Karpas-422 (cell line): ENCODE measurements at places on chromosomes 11 and 22.

- no peak overlapping the region for H3K4me3 ChIP-seq
- no peak overlapping the region for H3K27ac ChIP-seq
- H3K4me1 ChIP-seq, result no peaks in the 10 kb centered on the region
- no peak for DNase-seq
- no peaks in the 10 kb centered on the region for H3K27me3 ChIP-seq
Observed at GRCh38 chr11:100141201-100141600, 545.9 kb upstream of the ARHGAP42 start.

- H3K27ac ChIP-seq, result no peak overlapping the region
- DNase-seq, result no peak
- no peaks in the 10 kb centered on the region for H3K27me3 ChIP-seq
- no peaks in the 10 kb centered on the region for H3K36me3 ChIP-seq
Observed at GRCh38 chr22:25751174-25751581, 9.2 kb downstream of the MYO18B start.

- no peak overlapping the region for H3K4me3 ChIP-seq
- no peaks in the 10 kb centered on the region for H3K4me1 ChIP-seq
- no peaks in the 10 kb centered on the region for H3K27me3 ChIP-seq
- DNase-seq, result peak; percentile 86
- no peaks in the 10 kb centered on the region for H3K36me3 ChIP-seq
Observed at GRCh38 chr11:23540101-23540561, 679.9 kb upstream of the CCDC179 start.

DNA sequence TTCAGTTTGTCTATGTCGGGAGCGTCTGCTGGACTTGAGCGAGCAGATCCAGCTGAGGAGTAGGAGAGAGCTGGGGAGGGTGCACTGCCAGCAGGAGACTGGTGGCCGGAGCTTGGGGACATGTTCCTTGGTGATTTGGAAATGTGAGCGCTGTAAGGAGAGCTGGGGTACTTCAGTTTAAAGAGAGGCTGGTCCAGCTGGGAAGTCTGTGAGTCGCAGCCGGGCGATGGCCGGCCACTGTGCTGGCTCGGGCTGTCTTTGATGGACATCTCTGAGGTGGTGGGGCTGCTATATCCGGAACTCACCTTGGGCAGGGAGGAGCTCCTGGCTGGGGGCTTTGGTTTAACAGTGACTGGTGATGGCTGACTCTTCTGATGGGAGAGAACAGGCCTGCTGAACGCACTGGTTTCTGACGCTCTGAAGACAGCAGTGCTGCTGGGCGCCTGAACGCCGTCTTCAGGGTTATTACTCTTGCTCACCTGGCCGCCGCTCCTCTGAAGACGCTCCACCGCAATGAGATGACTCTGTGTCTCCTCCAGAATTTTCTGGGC lies 63.6 kb upstream of the PITPNB start:
- DNase-seq, result no peak
- H3K4me3 ChIP-seq, result no peak overlapping the region
- no peaks in the 10 kb centered on the region for H3K27me3 ChIP-seq
- H3K27ac ChIP-seq, result no peak overlapping the region

DNA sequence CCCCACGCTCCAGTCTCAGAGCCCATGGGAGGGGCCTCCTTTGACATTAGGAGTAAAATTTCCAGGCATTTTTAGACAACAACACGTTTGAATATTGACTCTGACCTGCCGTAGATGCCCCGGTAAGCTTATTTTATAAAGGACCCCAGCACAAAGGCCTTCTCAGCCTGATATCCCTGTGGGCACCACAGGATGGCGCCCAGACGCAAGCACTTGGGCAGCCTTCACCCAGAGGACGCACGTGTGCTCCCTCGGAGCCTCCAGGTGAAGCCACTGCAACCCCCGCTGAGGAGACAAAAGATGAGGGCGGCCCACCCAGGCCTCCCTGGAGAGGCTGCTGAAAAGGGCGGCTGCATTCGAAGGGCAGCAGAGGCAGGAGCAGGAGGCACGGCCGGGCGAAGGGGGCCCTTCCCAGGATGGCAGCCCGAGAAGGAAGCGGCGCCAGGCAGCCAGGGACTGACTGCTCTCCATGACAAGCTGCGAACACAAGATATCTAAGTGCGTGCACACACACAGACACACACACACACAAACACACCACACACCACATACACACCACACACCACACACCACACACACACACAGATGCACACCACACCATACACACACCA lies 15.2 kb upstream of the TH start:
- H3K27me3 ChIP-seq, result no peaks in the 10 kb centered on the region
- H3K36me3 ChIP-seq, result no peaks in the 10 kb centered on the region
- DNase-seq, result peak; percentile 75
- H3K4me1 ChIP-seq, result no peaks in the 10 kb centered on the region
- no peak overlapping the region for H3K27ac ChIP-seq

- DNase-seq, result peak; percentile 16
- H3K27ac ChIP-seq, result no peak overlapping the region
- H3K36me3 ChIP-seq, result no peaks in the 10 kb centered on the region
Observed at GRCh38 chr11:9875862-9876261, 212.0 kb downstream of the SWAP70 start.

DNA sequence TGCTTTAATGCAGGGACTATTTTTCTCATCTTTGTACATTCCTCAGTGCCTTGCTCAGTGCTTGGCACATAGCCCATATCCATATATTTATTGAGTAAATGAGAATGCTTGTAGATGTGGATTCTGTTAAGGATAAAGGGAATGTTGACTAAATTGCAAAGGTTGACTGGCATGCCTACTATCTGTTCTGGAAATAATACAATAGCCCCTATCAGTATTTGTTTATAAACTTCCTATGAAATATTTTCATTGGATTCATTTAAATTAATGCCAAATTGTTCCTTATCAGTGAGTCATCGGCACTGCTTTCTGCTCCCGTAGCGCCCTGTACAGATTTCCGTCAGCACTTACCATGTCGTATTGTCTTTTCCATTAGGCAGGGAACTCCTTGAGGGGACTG lies 8.0 kb downstream of the RNF121 start:
- H3K27ac ChIP-seq, result no peak overlapping the region
- H3K4me1 ChIP-seq, result peaks cover 35% of the 10 kb centered on the region
- no peak overlapping the region for H3K4me3 ChIP-seq
- no peaks in the 10 kb centered on the region for H3K27me3 ChIP-seq
- H3K36me3 ChIP-seq, result no peaks in the 10 kb centered on the region

DNA sequence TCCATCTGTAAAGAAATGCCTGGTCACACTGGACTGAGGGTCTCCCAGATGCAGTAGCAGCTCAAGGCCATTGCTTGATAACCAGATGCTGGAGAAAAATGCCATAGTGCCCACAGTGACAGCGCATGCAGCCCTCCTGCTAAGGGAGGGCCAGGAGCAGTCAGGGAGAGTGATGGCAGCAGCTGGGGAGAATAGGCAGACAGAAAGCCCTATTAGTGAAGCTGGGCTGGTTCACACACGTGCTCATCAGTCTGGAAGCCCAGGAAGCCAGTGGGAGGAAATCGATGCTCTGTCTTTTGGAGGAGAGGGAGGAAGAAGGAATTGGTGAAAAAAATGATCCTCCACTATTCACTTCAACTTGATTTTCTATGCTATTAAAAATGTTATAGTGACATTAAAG lies 82.9 kb downstream of the OSBP2 start:
- H3K27ac ChIP-seq, result no peak overlapping the region
- DNase-seq, result no peak
- H3K4me3 ChIP-seq, result no peak overlapping the region
- H3K27me3 ChIP-seq, result no peaks in the 10 kb centered on the region
- H3K36me3 ChIP-seq, result no peaks in the 10 kb centered on the region

- H3K36me3 ChIP-seq, result peaks cover 46% of the 10 kb centered on the region
- DNase-seq, result peak; percentile 53
- H3K27ac ChIP-seq, result no peak overlapping the region; the same call in 1 of the 2 replicates
- peak overlapping the region; percentile 5 for H3K4me3 ChIP-seq
- no peaks in the 10 kb centered on the region for H3K27me3 ChIP-seq
- peaks cover 36% of the 10 kb centered on the region for H3K4me1 ChIP-seq
Observed at GRCh38 chr11:93194673-93195291, 3.0 kb downstream of the SLC36A4 start.

GRCh38 chr11:122808478-122808869 lies 29.8 kb upstream of the CRTAM start:
- H3K27me3 ChIP-seq, result no peaks in the 10 kb centered on the region
- no peaks in the 10 kb centered on the region for H3K36me3 ChIP-seq
- peak; percentile 42 for DNase-seq

- no peak overlapping the region for H3K27ac ChIP-seq
- H3K4me3 ChIP-seq, result no peak overlapping the region
- DNase-seq, result no peak
Observed at GRCh38 chr11:71238941-71239340, 13.4 kb downstream of the SHANK2 start.

GRCh38 chr11:12449961-12450715 lies 72.8 kb downstream of the PARVA start:
- peaks cover 4% of the 10 kb centered on the region; the same call in 1 of the 2 replicates for H3K4me1 ChIP-seq
- no peaks in the 10 kb centered on the region for H3K36me3 ChIP-seq
- no peak for DNase-seq
